ENCODE measurements at places on chromosomes 13 and 19. TPM values are rescaled to one million over a fixed set of nuclear protein-coding genes. Genes with fewer than 3 reads are reported as not detected.

- no peaks in the 10 kb centered on the region for H3K36me3 ChIP-seq
- H3K27ac ChIP-seq: no peak overlapping the region
- H3K4me1 ChIP-seq: no peaks in the 10 kb centered on the region
- H3K4me3 ChIP-seq: no peak overlapping the region
- H3K27me3 ChIP-seq: peaks cover 3% of the 10 kb centered on the region
- DNase-seq: no peak
Measured at GRCh38 chr19:8877854-8878705, 45.9 kb downstream of the MBD3L1 start.

DNA sequence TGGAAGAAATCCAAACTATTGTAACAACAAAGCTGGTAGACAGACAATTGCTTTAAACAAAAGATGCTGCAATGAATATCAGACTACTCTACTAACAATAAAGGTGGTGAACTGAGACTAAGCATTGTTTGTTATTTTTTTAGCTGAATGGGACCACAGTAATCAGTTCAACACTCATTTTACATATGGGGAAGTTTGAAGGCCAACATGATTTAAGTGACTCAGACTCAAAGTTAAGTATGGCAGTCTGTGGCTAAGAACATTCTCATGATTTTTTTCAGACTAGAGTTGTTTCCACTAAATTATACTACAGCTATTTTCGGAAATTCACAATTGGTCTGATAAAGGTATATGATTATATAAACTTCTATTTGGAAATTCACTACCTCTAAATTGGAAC lies 10.4 kb downstream of the EXOSC8 start:
- H3K36me3 ChIP-seq: peaks cover 57% of the 10 kb centered on the region
- no peaks in the 10 kb centered on the region for H3K4me1 ChIP-seq
- no peak for DNase-seq
- H3K27ac ChIP-seq: no peak overlapping the region

DNA sequence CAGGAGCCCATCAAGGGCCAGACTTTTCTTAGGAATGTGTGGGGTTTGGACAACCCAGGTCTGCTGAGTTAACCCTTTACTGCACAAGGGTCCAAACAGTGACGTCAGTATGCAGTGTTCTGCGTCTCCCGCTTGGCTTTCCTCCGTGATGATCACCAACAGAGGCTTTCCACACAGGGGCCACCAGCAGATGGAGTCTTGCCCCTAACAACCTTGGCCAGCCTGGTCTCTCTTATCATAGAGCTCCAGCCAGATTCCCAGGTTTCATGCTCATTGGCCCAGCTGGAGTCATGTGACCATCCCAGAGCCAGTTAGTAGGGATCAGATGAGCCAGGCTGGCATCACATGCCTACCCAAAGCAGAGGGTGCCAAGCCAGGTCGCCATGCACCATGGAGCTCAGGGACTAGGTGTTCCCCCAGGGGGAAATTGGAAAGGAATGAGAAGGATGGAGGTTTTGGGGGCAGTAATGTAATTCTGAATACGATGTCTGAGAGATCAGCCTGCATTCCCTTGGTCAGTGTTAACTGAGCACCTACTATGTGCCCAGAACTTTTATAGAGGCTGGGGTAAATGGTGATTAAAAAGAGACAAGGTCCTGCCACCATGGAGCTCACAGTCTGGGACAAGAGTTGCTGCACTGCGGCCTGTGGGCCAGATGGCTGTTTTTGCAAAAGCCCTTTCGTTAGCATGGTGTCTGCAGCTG lies 61.2 kb downstream of the MYH14 start:
- H3K4me3 ChIP-seq: no peak overlapping the region
- H3K27me3 ChIP-seq: no peaks in the 10 kb centered on the region
- no peak overlapping the region for H3K27ac ChIP-seq
- H3K36me3 ChIP-seq: no peaks in the 10 kb centered on the region
- DNase-seq: no peak

GRCh38 chr13:101455863-101456262 lies 3.4 kb downstream of the ITGBL1 start:
- no peak overlapping the region for H3K4me3 ChIP-seq
- DNase-seq: no peak
- no peaks in the 10 kb centered on the region for H3K27me3 ChIP-seq
- H3K36me3 ChIP-seq: no peaks in the 10 kb centered on the region

SIGLEC11 gene
- total RNA-seq: not detected
